ENCODE measurements at places on chromosomes 13 and 19. TPM values are rescaled to one million over a fixed set of nuclear protein-coding genes. Genes with fewer than 3 reads are reported as not detected.

ZSWIM9 gene
- total RNA-seq = 6.4 TPM

ZNF607 gene
- total RNA-seq = 6.5 TPM

HSD17B14 gene
- 3.0 TPM for total RNA-seq

KASH5 gene
- not detected for total RNA-seq

GPALPP1 gene
- total RNA-seq = 20.2 TPM

FSD1 gene
- total RNA-seq = 7.8 TPM

MBD3L2 gene
- not detected for total RNA-seq

IGSF23 gene
- total RNA-seq = not detected

ZNF525 gene
- 11.7 TPM for total RNA-seq

EDNRB gene
- 0.83 TPM for total RNA-seq

CLEC17A gene
- not detected for total RNA-seq

GARIN5A gene
- total RNA-seq = 1.0 TPM

Measured in mammary epithelial cell (primary cell).